HTR-8/SVneo (cell line): ENCODE measurements at places on chromosomes 5 and 9.
A peak's percentile ranks its signal among the peaks of the same experiment; 100 is the strongest.

DNA sequence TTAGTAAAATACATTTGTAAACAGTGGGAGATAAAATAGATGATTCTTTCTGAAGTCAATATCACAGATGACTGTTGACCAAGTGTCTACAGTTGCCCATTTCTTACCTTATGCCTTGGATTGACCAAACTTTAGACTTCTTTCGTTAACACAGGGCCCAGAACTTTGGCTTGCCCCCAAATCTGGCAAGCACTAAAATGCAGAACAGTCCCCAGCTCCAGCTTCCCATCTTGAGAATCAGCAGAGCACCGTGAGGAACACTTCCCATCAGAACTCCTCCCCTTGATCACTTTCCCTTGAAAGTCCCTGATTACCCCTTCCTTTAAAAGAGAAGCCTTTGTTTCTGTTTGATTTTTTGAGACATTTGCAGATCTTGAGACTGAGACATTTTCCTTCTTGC lies 1039.9 kb downstream of the TLE1 start:
- no peak for DNase-seq

- DNase-seq: peak; percentile 74
These were observed 665.1 kb downstream of the CDH18 start for GRCh38 chr5:19322716-19323485.

- no peak for DNase-seq
These were observed 458.8 kb upstream of the WWC1 start for GRCh38 chr5:167832609-167833008.

DNA sequence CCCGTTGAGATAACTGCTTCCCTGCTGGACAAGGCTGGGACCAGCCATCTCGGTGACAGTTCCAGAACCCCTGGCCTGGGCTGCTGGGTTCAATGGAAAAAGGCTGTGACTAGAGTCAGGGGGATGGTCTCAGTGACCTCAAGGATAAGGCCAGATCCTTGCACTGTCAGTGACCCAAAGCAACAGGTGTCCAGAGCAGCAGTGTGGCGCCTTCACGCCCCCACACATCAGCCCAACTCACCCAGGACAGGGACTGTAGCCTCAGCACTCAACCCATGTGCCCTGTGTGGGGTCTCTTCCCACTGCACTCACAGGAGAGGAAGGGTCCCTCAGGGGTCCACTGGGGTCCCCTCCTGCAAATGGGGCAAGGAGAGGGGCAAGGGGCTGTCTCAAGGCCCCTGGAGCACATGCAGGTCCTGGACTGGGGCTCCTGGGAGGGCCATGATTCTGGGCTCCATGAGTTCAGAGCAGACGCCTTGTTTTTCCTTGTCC lies 698 bp upstream of the LCN2 start:
- DNase-seq: no peak

- DNase-seq: no peak
These were observed 7.9 kb downstream of the SMARCA2 start for GRCh38 chr9:2023042-2023441.
